Activated CD4-positive, alpha-beta T cell treated with anti-CD3 and anti-CD28 coated beads, Interleukin-2, Interleukin-6, amounts not matched to agents 100 ng/mL and 50 ng/mL, durations not matched to agents 16 hours and 8 hours (primary cell): ENCODE measurements at places on chromosomes 11 and 22.

- no peak for DNase-seq
These were observed 33.5 kb upstream of the BID start for GRCh38 chr22:17807578-17808410.

DNA sequence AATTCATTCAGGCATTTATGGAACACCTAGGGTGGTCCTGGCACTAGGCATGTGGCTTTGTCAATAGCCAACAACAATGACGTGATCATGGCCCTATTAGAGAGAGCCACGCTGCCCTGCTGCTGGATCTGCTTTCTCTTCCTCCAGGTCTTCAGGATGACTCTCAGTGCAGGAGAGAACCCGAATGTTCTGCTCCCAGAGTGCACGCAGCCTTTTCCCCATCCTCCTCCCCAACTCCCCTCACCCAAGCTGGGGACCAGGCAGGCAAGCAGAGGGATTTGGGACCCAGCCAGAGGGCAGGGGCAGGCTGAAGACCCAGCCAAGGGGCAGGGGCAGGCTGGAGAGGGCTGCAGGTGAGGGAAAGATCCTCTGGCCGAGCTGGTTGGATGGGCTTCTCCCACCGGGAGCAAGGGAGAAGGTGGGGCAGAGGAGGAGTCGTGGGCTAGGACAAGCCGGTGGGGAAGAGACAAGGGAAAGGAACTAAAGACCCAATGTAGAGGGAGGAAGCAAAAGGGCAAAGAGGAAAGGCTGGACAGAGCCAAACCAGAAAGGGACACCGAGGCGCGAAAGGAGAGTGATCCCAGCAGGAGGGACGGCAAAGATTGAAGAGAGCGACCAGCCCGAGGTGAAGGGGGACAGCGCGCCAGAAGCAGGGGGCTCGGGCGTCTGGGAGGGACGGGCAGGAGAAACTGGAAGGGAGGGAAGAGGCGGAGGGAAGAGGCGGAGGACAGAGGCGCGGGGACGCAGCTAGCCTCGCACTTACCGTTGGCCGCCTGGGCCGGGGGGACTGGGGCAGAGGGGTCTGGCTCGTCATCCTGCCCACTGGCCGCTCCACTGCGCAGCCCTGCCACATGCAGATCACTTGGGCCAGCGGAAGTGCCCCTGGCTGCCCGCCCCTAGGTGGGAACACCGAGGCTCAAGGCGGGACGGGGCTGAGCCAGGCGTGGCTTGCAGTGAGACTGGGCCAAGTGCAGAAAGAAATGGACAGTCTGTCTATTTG lies at the start of gene KCTD14:
Gene KCTD14, minus strand, starts transcription at position 880 of the 1,000 bp plus-strand sequence. Its CDS starts 27 bp downstream, at position 853.
- no peak for DNase-seq

DNA sequence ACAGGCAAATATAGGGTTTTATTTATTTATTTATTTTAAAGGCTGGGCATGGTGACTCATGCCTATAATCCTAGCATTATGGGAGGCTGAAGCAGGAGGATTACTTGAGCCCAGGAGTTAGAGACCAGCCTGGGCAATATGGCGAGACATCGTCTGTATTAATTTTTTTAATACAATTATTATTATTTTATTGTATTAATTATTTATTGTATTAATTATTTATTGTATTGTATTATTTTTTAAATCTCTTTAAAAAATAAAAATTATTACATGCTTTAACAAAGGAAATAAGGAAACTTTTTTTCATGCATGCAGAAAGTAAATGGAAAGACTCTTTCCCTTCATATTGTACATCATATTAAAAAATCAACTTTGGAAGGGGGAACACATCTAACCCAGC lies 3.5 kb downstream of the SCN3B start:
- DNase-seq, result no peak

DNA sequence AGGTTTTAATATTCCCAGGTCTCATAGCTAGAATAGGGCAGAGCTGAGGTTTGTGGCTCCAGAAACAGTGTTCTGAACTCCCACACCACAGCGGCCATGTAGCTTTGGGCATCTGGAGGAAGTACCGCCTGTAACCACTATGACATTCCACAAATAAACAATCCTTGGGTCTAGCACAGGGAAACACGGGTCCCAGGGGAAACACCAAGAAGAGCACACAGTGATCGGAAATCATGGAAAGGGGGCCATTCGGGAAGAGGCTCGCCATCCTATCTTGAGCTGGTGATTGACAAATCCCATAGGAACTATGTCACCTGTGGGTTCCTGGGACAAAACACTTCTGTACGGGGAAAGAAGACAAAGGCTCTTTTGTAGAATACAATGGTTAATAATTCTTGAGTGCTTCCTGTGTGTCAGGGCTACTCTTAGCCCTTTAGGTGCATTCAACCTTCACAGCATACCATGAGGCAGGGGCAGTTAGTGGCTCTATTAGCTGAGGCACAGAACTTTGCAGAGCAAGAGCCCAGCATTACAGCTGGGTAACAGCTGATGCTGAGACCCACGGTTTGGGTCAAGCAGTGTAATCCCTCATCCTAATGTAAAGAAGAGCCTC lies 514.2 kb downstream of the NTM start:
- DNase-seq, result no peak

DNA sequence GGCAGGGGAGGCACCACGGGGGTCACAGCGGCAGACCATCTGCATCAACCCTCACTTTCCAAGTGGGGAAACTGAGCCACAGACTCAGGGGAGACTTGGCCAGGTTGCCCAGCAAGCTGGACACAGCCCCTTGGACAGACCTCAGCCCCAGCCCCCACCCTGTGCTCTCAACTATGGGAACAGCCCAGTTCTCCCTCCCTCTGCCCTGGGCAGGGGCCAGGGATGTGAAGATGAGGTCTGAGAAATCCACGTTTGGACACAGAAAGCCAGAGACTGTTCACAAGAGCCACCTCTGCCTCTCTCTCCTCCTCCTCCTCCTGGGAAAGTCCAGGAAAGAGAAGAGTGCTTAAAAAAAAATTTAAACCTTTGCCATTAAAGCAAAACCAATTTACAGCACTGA lies 50.1 kb downstream of the ELFN2 start:
- no peak for DNase-seq

GRCh38 chr11:73204711-73205121 lies 13.4 kb upstream of the P2RY2 start:
- DNase-seq, result no peak

DNA sequence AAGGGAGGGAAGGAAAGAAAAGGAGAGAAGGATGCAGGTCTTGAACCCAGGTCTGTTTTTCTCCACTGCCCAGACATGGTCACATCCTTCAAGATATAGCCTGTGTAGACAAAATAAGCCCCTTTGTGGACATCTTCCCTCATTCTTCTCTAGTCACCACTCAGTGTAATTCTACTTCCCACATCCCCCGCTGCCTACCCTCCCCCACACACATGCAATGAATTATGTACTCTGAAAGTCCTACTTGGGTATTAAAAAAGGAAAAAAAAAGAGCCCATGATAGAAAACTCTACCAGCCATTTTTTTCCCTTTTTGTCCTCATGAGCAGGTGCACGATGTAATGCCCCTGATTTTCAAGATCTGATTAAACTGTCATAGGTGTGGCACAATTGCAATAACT lies 346.0 kb downstream of the MN1 start:
- DNase-seq, result no peak

- DNase-seq, result no peak
These were observed 2.8 kb upstream of the ANO9 start for GRCh38 chr11:444396-445144.

DNA sequence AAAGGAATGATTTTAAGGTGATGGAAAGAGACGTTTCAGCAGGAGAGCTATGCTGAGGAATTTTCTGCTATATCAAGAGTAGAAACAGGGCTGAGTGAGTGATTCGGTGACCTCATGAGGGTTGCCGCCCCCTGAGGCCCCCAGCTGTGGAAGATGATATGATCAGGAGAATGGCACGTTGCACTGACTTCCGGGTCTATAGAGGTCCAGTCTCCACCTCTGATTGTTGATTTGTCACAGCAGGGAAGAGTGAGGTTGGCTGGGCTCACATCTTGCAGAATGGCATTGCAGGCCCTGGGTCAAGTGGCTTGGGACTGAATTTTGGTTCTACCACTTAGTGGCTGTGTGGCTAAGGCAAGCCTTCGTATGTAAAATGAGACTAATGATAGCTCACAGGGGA lies 205.1 kb downstream of the SNX19 start:
- no peak for DNase-seq

DNA sequence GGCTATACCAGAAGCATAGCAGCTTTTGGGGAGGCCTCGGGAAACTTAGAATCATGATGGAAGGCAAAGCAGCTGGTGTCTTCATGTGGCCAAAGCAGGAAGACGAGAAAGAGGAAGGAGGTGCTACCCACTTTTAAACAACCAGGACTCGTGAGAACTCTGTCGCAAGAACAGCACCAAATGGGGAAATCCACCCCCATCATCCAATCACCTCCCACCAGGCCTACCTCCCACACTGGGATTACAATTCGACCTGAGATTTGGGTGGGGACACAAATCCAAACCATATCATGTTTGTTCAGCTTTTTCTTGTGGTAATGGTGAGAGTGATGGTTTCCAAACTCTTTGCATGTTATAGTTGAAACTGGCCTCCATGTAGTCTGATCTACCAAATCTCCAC lies 32.5 kb upstream of the OR10D3 start:
- DNase-seq, result no peak

DNA sequence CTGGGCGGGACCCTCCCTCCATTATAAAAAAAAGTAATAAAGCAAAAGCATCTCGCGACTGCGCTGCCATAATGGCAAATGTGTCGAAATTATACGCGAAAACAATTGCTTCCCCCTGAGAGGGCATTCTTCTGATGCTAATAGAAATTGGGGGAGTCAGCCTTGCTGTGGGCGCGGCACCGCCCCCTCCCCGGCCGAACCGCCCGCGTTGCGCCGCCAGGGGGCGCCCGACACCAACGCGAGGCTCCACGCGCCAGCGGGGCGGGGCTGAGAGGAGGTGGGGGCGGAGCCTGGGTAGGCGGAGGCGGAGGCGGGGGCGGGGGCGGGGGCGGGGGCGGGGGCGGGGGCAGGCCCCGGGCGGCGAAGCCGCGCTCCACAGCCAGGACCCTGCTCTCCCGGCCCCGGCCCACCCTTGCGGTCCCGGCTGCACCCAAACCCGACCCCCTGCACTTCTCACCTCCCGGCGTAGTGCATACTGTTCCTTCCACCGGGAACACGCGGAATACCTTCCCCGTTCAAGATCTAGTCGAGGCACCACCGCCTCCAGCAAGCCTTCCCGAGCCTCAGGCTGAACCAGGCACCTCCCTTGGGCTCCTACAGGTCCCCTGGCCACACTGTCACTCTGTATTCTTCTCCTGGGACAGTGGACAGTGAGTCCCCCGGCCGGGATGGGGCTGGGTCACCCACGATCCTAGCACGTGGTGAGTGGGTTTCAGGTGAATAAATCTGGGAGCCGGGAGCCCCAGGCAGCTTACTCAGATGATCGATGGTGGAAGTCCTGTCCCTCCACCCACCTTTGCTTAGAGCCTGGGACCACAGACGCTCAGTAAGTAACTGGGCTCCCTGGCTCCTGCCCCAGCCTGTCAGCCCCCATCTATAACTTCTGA lies 15.5 kb upstream of the UPK3A start:
- DNase-seq, result peak; percentile 93

- DNase-seq, result no peak
These were observed 11.1 kb downstream of the SIPA1 start for GRCh38 chr11:65648997-65649493.
